ENCODE measurements at places on chromosomes 4 and X.

DNA sequence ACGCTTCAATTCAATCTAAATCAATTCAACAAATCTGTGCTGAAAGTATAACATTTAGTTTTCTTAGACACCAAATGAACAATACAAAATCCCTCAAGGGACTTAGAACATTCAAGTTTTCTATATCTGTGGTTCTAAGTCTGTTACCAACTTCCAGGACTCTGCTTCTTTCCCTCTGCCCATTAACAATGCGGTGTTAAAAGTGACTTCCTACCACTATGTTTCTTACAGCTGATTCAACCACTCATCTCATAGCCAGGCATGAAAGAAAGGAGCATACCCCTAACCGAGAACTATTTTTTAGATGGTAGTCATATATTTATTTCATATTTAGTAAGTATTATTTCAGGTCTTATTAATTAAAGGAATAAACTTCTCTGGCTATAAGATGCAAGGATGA lies 38.9 kb downstream of the PPA2 start:
- no peak for DNase-seq

- no peak for DNase-seq
Observed at GRCh38 chr4:73340917-73341316, 63.2 kb upstream of the ALB start.

GRCh38 chr4:181952478-181952877 lies 290.7 kb upstream of the TENM3 start:
- DNase-seq: no peak

GRCh38 chr4:24799196-24799543 lies 3.8 kb downstream of the SOD3 start:
- no peak for DNase-seq

DNA sequence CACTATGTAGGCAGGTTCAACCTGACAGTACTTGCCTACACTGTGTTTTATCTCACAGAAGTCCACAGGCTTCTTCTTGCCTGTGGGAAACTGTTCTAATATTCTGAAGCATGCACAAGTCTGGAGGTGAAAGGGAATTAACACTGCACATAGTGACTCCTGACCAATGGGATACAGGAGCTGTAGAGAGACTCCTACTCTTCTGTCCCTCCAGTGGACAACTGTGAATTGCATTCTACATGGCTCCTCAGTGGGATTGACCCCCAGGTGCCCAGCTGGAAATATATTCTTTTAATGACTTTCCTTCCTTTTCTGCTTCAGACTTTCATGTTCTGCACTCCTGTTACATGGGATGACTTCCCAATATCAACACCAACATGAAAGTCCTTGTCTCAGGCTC lies 8.2 kb upstream of the YIPF6 start:
- DNase-seq: no peak

- DNase-seq: no peak
Observed at GRCh38 chr4:122516376-122516775, 59.9 kb upstream of the IL2 start.

DNA sequence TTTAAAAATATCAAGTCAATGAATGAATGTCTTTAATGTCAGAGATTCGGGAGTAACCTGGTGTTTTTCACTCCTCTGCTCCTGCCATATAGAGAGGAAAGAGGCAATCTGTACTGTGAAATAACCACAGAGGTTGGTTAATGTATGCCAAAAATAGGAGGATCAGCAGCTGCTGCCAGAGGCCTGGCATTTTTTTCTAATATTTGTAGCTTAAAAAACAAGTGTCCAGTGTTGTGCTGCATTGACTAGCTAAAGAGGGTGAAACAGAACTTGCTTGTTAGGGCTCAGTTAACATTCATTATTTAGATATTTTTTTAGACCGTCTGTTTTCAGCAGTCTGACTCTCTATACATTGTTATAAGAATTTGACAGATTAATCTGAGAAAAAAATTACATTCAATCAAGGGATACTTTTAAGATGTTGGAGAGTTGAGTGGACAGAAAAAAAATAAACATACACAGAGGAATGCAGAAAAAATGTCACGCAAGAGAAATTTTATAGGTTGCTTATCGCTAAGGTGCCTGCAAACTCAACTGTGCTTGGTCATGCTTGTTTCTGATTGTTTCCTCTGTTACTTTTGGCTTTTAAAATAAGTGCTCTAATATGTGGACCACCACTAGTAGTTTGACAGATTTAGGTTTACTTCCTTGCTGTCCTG lies 392.3 kb upstream of the GALNT7 start:
- no peak for DNase-seq

GRCh38 chr4:60450054-60450453 lies 750.1 kb upstream of the ADGRL3 start:
- DNase-seq: no peak

GRCh38 chrX:132651421-132652086 lies 162.7 kb upstream of the MBNL3 start:
- no peak for DNase-seq

DNA sequence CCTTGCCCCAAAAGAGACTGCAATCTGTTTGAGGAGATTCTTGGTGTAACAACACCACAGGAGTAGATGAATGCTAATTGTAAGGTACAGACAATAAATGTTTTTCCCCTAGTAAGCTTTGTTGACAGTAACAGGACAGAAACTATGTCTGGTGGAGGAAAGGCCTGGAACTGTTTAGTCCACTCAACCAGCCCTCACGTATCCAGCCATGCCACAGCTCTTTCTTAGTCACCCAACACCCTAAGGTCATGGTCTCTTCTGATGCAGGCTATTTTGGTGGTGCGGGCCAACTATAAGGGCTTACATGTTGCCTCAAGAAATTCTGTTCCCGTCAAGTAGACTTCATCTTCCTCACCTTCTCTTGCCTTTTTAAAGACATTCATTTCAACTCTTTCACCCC lies 75.9 kb upstream of the GAB1 start:
- no peak for DNase-seq

- DNase-seq: peak; percentile 22
Observed at GRCh38 chrX:106862972-106863688, 40.0 kb downstream of the RIPPLY1 start.

DNA sequence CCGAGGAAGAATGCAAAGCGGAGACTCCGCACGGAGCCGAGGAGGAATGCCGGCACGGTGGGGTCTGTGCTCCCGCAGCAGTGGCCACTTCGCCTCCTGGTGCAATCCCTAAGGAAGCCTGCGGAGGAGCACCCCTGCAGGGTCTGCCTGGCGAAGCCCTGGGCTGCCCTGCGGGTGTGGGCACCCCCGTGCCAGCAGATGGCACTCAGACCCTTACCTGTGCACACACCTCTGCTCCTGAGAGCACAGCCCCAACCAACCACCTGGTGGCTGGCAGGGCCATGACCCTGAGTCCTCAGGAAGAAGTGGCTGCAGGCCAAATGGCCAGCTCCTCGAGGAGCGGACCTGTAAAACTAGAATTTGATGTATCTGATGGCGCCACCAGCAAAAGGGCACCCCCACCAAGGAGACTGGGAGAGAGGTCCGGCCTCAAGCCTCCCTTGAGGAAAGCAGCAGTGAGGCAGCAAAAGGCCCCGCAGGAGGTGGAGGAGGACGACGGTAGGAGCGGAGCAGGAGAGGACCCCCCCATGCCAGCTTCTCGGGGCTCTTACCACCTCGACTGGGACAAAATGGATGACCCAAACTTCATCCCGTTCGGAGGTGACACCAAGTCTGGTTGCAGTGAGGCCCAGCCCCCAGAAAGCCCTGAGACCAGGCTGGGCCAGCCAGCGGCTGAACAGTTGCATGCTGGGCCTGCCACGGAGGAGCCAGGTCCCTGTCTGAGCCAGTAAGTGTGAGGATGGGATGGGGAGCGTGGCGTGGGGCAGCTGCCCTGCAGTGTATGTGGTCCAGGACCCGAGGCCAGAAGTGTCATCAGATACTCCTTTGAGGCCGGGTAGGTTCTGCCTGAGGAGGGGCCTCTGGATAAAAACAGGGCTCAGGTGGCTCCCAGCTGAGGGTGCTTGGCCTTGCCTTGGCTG lies 7.0 kb downstream of the TACC3 start:
- peak; percentile 16 for DNase-seq

DNA sequence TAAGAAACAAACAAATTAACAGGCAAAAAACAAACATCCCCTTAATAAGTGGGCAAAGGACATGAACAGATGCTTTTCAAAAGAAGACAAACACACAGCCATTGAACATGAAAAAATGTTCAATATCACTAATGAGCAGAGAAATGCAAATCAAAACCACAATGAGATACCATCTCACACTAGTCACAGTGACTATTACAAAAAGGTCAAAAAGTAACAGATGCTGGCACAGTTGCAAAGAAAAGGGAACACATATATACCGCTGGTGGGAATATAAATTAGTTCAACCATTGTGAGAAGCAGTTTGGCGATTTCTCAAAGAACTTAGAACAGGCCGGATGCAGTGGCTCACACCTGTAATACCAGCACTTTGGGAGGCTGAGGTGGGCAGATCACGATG lies 146.1 kb upstream of the NEIL3 start:
- DNase-seq: no peak

DNA sequence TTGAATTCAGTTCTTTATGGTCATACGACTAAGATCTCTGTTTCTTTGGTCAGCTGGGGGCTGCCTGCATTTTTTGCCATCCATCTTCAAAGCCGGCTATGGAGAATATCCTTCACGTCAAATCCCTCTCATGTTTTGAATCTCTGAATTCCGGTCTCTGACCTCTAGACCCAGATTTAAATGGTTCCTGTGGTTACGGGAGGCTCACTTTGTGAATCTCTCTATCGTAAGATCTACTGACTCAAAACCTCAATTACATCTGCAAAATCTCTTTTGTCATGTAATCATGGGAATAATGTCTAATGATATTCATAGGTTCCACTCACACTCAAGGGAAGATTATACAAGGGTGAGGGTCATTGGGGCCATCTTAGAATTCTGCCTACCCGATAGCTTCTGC lies 5.7 kb upstream of the MPC1L start:
- DNase-seq: no peak

DNA sequence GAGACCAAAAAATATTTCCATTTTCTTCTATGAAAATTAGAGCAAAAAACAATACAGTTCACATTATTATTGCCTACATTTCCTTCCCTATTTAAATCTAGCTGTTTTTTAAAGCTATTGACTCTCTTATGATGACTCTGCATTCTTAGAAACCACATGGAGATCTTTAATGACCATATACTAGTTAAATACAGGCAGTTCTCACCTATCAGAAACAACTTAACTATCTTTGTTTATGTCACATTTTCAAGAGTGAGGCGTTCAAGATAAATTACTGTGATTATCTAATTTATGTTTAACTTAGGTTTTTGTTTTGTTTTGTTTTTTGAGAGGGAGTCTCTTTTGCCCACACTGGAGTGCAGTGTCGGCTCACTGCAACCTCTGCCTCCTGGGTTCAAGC lies 3.0 kb downstream of the CISD2 start:
- DNase-seq: no peak

- DNase-seq: no peak
Observed at GRCh38 chrX:149567621-149568417, 18.1 kb upstream of the HSFX3 start.

GRCh38 chr4:164874789-164875188 lies 2.2 kb upstream of the APELA start:
- DNase-seq: no peak

DNA sequence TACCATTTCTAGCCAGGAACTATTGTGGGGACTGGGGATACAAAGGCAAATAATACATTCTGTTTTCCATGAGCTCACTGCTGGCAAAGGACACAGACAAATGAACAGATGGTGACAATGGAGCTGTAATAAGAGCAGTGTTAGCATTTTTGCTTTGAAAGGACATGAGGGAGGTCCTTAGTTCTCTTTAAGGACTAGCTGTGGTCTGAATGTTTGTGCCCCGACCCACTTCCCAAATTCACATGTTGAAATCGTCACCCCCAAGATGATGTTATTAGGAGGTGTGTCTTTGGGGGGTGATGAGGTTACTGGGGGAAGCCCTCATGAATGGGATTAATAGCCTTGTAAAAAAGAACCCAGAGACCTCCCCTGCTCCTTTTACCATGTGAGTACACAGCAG lies 30.3 kb downstream of the CCNG2 start:
- no peak for DNase-seq

- no peak for DNase-seq
Observed at GRCh38 chr4:129342819-129343408, 247.0 kb downstream of the C4orf33 start.

DNA sequence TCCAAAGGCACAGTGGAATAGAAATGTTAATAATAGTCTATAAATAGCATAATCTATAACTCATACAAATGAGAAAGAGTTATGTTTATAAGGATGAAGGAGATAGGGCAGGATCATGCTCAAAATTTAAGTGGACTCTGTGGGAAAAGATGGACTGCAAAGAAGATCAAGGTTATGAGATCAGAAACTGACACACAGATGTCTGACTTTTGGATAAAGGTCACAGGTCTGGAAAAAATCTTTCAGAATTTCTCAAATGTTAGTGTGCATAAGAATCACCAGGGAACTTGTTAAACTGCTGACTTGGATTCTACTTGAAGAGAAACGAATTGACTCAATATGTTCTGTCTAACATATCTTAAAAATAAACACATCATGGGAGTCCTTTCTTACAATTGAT lies 104.1 kb downstream of the FSTL5 start:
- no peak for DNase-seq

GRCh38 chr4:112436987-112437386 lies 79.0 kb downstream of the NEUROG2 start:
- DNase-seq: no peak

DNA sequence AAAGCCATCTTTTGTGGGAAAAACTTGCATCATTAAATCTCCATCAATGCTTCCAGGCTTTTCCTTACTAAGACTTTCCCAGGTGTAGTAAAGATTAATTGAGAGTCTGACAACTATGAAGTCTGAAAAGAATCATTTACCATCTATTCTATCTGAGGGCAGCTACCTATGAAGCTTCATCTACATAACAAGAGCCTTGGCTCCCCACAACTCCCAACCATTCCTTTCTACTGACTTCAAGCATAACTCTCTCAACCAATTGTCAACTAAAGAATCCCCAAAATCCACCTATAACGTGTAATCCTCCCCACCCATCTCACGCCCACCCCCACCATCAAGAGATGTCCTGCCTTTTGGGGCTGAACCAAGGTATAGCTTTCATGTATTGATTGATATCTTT lies 101.5 kb upstream of the GABRA2 start:
- DNase-seq: no peak

DNA sequence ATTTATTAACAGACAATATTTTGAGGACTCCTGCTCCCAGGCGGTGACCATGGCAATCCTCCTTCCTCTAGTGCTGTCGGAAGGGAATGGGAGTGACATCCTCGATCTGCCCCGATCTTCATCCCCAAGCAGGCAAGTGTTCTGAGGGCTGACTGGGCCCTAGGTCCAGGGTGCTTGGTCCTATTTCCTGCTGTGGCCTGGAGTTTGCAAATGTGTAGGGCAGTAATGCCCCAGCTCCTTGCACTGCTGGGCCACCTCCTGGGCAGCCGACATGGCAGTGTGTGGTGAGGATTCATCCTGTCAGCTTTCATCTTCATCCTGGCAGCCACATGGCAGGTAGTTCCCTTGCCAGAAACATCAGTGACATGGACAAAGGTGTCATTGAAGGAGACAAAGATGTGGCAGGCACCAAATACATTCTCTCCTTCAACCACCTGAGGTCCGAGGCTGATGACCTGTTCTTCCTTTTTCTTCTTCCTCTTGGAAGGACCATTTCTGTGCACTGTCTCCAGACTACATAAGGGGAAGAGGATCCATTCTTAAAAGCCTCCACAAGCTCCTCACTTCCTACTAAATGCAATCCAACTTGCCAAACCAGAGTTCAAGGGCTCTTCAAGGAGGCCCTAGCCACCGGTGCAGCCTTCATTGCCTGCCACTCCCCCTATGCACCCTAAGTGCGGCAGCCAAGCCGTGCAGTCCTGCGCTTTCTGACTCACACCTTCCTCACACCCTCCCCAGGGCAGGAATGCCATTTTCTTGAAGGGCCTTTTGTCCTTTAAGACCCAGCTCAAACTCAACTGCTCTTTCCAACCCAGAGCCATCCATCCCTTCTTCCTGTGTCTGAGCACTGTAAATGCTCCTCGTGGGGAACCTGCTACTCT lies 65.7 kb downstream of the TMEM154 start:
- DNase-seq: no peak
